ENCODE measurements at places on chromosomes 5 and 9. TPM values are rescaled to one million over a fixed set of nuclear protein-coding genes. Genes with fewer than 3 reads are reported as not detected.

- DNase-seq = no peak
Observed at GRCh38 chr9:33017283-33018041, 7.6 kb upstream of the DNAJA1 start.

GRCh38 chr9:81772144-81772543 lies 82.8 kb upstream of the TLE1 start:
- no peak for DNase-seq

DNA sequence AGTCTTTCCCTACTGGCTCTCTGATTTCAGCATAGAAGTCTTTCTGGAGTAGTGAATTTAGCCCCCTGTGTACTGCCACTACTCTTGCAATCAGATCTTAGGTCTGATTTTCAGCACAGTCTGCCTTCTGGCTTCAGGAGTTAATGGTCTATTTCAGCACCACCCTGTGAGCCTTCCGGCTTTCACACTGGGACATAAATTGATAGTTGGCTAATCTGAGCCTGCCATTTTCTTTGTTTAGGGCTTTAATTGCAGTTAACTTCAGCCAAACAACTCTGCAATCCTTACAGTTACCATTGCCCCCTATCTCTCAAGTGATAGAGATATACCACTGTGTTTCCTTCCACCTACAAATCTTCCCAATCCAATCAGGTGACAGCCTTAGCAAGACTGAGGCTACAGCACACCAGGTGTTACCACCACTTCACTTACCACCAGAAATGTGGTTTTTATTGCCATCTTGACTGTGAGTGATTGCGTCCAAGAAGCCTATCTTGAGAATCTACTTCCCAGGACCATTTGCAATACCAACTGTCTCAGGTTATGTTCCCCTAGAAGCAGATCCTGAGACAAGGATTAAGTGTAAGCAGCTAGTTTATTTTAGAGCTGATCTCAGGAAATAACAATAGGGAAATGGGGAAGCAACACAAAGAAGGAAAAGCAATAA lies 51.9 kb upstream of the NEK6 start:
- DNase-seq = no peak

The ADAMTS19 gene
- total RNA-seq = 39.6 TPM

The HTR1A gene
- total RNA-seq = not detected

The CER1 gene
- total RNA-seq = 0.22 TPM

Data from muscle of leg (tissue), 16 donors.